ENCODE measurements at places on chromosomes 2 and 18.

DNA sequence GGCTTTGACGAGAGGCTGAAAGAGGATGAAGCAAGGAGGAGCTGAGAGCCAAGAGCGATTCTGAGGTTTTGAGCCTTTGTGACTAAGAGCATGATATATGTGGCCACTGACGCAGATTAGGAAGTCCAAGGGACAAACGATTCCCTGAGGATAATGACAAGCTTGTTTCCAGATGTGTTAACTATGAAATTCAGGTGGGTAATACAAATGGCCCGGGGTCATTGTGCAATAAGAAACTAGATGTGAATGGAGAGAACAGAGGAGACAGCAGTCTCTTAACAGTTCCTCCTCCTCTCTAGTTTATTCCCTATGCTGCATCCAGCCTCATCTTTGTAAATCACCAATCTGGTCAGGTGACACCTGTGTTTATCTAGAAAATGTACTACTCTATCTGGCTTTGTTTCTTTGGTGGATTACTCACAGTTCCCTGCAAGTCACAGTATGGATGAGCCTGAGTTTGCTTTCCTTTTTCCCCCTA is 84.2 kb downstream of the SOCS6 start:
- DNase-seq = no peak

DNA sequence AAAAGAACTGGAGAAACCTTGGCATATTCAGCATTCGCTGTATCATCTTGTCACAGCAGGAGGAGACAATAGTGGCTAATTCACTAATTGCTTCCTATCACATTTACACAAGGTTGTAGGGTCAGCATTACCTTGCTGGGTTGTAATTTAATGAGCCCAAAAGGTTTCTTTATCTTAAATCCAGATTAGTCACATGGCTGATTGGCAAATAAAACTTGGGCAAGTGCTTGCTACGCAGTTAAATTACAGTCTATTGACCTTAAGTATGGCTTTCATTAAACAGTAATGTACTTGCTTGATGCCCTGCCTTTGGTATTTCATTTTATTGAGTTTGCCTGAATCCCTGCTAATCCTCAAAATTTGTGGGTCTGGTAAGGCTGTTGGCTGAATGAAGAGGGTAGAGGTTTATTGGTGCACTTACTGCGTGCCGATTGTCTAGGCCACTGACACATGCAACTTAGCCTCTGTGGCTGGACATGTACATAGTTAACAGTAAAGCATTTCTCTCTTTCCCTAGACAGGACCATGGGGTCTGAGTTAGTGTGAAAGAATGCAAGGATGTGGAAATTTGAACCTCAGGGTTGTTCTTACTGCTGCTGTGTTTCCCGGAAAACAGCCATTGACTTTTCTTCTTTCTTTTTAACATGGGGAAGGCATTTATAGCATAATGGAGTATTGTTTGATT is 34.3 kb downstream of the FMNL2 start:
- DNase-seq = no peak

- DNase-seq = no peak
These were observed 376.3 kb upstream of the MYT1L start for GRCh38 chr2:2707206-2707991.

DNA sequence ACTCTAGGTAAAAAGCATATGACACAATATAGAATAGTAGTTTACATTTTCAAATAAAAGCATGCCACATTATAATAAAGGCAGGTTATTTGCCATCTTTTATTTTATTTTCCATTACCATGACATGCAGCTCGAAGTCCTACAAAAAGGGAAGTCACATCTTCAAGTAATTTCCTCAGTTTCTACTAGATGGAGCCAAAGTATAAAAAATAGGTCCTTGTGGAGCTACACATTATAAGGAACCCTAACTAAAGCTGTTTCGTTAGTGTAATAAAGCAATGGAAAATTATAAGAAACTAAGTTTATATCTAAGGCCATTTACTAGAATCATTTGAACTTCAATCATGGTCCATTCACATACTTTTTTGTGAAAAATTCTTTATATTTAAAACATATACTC is 674.5 kb downstream of the KCNJ3 start:
- no peak for DNase-seq

DNA sequence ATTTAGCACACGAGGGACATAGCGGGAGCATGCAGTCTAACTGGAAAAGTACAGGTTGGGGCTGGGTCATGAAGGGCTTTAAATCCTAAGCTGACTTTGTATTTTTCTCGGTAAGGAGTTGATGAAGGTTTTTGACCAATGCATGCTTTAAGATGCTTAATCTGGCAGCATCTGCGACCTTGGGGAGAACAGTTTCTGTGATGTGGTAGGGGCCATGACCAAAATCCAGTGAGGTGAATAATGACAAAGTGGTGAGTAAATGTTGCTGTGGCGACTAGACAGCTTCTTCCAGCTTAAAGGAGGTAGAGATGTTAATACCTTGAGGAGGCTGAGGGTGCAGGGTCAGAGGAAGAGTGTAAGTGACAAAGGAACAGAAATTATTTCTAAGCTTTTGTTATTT is 174.6 kb upstream of the ALPP start:
- no peak for DNase-seq

DNA sequence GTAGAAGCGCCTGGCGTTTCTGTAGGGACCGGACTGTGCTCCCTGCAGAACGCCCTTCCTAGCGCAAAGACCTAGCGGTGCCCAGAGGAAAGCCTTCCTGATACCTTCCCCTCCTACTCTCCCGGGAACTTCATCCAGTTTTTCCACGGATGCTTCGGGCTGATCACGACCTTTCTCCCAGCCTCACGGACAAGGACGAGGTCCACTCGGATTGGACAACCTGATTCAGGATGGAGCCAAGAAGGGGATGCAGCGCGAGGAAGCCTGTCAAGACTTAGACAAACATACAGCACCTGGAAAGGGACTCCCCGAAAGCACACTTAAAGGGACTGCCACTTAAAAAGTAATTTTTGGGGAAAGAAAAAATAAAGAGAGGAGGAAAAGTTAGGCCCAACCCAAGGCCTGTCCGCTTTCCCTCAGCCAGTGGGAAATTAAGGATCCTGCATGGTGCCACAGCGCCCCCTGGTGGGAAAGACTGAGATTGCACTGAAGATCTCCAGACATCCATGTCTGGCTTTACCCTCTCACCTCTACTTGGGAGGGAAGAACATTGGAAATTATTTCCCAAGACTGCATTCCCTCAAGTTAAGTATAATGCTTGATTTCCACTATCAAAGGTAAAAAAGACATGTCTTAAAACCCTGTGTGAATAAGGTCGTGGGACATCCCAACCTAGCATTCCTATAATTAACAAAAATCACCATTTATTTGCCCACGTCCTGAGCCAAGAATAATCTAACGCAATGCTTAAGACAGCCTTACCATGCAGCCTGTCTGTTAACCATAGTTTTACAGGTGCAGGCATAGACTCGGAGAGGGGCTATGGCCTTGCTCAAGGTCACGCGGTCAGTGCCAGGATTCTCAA is 13.4 kb upstream of the COPS8 start:
- DNase-seq = peak; percentile 58
